ENCODE measurements at places on chromosomes 1 and 21. TPM values are rescaled to one million over a fixed set of nuclear protein-coding genes. Genes with fewer than 3 reads are reported as not detected.

The PLPP3 gene
- total RNA-seq: 117 TPM

DNA sequence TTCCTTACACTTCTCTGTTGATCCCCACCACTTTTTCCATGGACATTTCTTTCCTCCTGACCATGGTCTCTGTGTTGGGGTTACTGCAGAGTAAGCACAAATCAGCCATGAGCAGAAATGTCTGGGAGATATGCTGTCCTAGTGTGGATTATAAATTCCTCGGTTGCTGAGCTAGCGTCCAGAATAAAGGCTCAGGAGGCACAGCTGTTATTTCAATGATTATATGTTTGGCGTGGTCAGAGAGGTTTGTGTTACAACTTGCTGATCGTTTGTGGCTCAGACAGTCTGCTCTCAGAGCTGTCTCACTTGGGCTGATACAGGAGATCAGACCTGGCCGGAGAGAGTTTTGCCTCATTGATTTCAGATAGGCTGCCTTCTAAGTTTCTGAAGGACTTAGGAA lies 37.5 kb upstream of the LAMC2 start:
- no peak for DNase-seq

DNA sequence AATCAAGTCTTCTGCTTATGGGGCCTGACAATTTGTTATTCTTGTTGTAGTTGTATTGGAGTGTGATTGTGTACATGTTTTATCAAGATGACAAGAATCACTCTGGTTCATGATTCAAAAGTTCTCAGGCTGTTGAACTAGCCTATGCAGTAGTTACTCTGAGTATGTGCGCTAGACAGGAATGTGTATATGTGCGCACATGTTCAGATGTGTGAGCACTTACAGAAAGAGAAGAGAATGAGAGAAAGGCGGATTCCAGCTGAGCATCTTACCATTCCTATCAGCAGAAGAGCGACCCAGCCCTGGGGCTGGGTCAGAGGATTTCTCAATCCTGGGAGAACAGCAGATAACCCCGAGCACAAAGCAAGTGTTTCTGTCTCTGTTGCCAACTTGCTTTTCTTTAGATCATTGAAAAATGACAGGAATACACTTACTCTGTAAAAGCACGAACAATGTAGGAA lies 110.8 kb upstream of the HOOK1 start:
- no peak for DNase-seq

DNA sequence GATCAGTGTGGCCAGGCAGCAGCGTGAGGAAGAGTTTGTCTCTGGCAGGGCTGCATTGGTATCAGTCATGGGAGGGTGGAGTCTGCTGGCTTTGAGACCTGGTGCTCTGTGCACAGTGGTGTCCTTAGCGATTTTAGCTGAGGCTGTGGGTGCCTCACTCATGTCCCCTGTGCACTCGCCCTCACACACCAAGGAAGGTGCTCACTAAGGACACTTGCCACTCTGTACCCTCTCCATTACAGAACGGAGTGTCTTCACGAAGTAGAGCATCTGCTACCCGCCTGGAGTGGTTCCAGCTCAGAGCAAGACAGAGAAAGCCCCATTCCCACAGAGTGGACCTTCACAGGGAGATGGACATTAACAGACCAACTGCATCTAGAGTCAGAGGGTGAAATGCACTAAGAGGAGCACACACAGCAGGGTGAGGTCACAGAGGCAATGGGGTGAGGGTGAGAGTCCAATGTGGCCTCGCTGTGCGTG lies 117.9 kb downstream of the MATN1 start:
- no peak for DNase-seq

GRCh38 chr1:173779936-173780335 lies 44.5 kb upstream of the DARS2 start:
- no peak for DNase-seq

DNA sequence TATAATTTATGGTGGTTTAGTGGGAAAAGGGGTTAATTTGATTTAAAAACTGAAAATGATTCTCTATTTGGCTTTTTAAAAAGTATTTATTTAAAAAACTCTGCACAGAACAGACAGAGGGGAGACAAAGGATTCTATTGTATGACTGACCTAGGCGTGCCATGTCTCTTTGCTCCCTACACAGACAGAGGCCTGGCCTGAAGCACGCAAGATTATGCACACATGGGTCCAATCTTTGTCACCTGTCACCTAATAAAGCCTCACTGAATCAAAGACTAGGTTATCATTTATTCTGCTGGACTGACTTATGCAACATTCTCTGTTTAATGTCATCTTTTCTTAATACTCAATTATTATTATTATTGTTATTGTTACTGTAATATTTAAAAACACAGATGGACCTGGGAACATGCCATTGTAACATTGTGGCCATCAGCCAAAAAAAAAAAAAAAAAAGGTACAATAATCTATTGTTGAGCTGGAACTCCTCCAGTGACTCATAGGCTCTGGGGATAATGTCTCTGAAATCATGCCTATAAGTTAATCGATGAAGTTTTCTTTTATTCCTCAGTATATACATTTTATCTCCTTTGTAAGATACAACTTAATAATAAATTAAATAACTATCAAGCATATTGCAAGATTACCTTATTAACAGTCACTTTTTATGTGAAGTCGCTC lies 112.1 kb downstream of the RUNX1 start:
- DNase-seq: no peak

Data from Right ventricle myocardium superior (tissue), 1 donor.